ENCODE measurements at places on chromosomes 1 and 21.

DNA sequence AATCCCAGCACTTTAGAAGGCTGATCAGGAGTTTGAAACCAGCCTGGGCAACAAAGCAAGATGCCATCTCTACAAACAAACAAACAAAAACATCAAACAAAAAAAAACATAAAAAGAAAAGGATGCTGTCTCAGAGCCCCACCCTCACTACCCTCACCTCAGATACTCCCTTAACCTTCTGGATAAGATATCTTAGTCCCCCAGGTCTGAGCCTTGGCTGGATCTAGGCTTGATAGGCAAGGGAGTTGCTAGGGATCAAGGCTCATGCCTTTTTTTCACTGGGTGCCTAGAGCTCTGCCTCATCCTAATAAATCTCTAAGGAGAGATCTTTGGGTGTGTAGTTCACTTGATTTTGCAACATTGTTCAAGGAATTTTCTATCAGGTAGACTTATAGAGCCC lies 7.4 kb downstream of the HDAC1 start:
- no peak for DNase-seq

- no peak for DNase-seq
Measured at GRCh38 chr1:105872817-105873216, 1183.7 kb upstream of the PRMT6 start.

DNA sequence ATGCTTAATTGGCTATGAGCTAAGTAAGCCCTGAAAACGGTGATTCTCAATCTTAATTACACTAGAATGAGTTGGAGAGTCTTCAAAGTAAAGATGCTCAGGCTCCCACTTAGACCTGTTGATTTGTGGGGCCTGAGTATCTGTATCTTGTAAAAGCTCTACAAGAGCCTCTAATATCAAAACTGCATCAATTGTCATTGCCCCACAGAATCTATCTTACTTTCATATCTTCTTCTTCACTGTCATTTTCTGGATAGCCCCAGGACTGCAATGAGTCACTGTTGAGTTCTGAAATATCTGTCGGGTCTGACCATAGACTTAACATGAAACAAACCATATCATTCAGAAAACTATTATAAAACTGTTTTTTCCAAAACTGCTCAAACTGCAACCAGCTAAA lies 102.8 kb upstream of the SERTAD4 start:
- no peak for DNase-seq

DNA sequence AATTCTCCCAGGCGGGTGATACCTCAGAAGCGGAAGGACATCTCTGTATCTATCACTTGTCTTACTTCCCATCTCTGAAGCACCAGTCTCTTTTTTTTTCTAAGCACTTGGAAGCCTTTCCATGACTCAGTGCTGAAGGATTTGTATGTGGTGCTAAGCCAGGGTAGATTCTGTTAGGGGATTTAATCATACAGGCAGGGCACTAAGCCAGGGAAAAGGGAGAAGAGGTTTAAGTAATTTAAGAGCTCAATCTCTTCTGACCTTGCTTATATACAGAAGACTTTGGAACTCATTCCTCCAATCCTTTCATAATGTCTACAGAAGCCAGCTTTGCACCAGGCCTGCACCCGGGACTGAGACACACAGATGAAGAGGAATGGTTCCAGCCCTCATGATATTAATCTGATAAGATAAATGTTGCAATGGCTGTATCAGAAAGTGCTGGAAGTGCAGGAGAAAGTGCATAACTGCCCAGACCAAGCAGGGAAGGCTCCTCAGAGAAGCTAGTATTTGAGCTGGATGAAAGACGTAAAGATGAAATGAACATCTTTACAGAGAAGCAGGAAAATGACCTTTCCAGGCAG lies 11.0 kb downstream of the FAM163A start:
- peak; percentile 95 for DNase-seq

DNA sequence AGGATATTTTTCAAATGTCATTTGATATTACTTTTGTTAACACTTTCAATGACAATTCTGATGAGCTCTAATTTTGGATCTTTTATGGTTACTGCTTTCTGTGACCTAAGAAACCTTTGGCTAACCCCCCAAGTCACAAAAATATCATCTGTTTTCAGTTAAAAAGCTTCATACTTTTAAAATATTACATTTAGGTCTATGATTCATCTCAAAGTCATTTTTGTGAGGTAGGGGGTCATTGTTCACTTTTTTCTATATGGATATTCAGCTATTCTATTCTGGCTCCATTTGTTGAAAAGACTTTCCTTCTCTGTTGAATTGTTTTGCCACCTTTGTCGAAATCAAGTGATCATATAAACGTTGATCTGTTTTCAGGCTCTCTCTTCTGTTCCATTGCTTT lies 44.8 kb downstream of the UCHL5 start:
- no peak for DNase-seq

GRCh38 chr1:164673584-164674214 lies 114.7 kb downstream of the PBX1 start:
- no peak for DNase-seq

GRCh38 chr1:236979149-236979900 lies 24.9 kb downstream of the MT1HL1 start:
- no peak for DNase-seq

GRCh38 chr1:199302554-199302953 lies 663.7 kb downstream of the PTPRC start:
- DNase-seq, result peak; percentile 53

- DNase-seq, result no peak
Measured at GRCh38 chr1:204377800-204378668, 18.3 kb upstream of the PLEKHA6 start.

GRCh38 chr21:21434944-21435343 lies 436.7 kb downstream of the NCAM2 start:
- no peak for DNase-seq

GRCh38 chr1:36534711-36535412 lies 52.1 kb upstream of the CSF3R start:
- DNase-seq, result no peak

DNA sequence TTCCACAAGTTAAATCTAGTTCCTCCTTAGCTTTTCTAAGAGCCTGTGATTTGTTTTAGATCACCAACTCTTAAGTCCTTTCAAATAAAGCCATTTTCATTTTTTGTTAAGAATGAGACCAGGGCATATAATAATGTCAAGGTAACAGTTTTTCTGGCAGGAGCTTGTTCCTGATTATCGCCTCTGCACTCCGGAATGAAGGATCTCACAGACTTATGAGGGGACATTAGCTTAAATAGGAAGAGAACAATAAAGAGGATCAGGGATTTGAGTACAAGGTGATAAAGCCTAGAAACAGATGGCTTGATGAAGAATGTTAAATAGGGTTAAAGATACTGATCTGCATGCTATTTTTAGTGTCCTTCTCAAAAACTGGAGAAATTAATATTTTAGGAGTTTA lies 13.6 kb upstream of the OTUD7B start:
- DNase-seq, result no peak

GRCh38 chr1:54459140-54459539 lies 52.9 kb upstream of the SSBP3 start:
- DNase-seq, result no peak

GRCh38 chr21:41133874-41134522 lies 34.0 kb upstream of the BACE2 start:
- peak; percentile 3 for DNase-seq

DNA sequence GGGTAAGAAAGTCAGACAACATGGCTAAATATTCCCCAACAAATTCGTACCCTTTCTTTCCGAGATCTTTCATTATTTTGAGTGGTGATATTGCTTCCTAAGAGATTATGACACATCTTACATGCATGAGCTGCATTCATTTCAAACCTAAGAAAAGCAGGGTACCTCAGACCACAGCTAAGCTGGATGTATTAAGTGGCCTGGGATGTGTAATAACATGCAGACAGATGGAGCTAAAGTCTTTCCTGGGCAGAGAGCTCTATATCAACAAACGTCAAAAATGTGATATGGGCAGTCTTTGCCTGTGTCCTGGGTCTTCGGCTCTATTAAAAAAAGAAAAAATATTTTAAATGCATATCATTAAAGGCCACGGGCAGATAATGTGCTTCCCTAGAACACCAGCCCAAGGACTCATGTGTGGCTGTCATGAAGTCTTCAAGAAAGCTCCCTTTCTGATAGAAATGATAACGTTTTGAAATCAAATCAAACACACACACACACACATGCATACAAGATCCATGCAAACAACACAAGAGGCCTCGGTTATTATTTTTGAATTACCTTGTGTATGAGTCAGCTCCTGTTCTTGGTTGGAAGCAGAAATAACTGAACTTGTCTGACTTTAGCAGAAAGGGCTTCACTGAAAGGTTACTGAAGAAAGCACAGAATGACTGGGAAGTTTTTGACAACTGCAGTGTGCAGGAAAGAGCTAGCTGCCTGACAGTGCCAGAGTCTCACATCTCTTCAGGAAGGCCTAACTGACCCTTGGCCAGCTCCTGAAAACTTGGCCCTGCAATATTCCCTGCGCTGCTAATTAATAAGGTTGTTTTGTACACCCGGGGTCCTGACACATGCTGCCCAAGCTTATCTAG lies 231.2 kb downstream of the DSCAM start:
- no peak for DNase-seq

DNA sequence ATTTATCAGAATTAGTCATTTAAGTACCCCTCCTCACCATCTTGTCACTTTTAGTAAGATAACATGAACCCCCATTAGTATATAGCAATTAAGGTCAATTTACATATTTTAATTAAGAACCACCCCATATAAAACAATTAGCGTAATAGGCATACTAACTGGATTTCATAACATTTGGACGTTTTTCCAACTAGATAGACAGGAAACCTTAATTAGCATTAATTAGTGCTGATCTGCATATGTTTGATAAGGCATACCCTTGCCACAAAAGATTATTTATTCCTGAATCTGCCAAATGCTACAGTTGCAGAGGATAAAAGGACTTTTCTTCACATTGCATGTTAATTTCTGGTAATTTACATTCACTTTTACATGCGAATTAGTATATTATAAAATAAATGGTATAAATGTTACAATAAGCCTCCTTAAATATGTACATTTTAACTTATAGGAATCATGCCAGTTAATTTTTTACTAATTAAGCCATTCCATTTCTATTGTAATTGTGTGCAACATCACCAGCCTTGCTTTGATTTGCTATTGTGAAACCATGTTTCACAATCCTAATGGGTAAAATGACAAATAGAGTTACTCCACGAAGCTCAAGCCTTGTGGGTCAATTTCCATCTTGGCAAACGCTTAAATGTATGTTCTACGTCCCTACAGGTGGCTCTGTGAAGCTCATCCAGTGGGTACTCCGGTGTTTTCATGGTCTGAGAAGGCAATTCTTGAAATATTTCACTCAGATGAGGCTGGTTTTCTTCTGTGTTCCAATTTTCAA lies 469.6 kb downstream of the DPYD start:
- peak; percentile 33 for DNase-seq

- no peak for DNase-seq
Measured at GRCh38 chr1:245168086-245168485, 13.3 kb downstream of the KIF26B start.

DNA sequence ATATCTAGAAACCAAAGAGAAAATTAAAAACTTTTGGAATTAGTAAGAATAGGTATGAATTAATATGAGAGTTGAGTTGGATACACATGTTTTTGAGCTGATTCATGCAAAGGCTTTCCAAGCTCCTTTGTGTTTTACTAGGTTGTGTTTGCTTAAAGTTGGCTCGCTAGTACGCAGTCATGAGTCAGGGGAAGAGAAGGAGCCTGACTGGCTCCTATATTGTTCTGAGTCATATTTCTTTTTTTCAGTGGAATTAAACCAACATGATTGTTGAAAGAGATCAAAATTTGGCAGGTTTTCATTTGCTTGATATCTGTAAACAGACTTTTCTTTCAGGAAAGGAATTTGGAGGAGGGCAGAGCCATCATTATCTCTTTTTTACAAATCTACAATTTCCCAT lies 66.7 kb downstream of the MAGI3 start:
- DNase-seq, result peak; percentile 94

Measured in amniotic epithelial cell (primary cell).